ENCODE measurements at places on chromosomes 5 and 9. TPM values are rescaled to one million over a fixed set of nuclear protein-coding genes. Genes with fewer than 3 reads are reported as not detected.

RNF183 gene
- 0.11 TPM for total RNA-seq

KCNN2 gene
- 27.2 TPM for total RNA-seq

MSX2 gene
- 2.6 TPM for total RNA-seq

AFAP1L1 gene
- total RNA-seq: 11.2 TPM

TAL2 gene
- total RNA-seq: 1.3 TPM

EQTN gene
- total RNA-seq: 1.9 TPM

PCDHGC3 gene
- total RNA-seq: 114 TPM

AGPAT2 gene
- 14.3 TPM for total RNA-seq

Measured in spinal cord (tissue), 10 donors.